A673 (cell line): ENCODE measurements at places on chromosomes 3 and 15.
A peak's percentile ranks its signal among the peaks of the same experiment; 100 is the strongest.

- DNase-seq = no peak
These were observed 389.9 kb downstream of the FEZF2 start for GRCh38 chr3:61983479-61983878.

- DNase-seq = no peak
These were observed 94.5 kb downstream of the MAGI1 start for GRCh38 chr3:65944252-65944651.

DNA sequence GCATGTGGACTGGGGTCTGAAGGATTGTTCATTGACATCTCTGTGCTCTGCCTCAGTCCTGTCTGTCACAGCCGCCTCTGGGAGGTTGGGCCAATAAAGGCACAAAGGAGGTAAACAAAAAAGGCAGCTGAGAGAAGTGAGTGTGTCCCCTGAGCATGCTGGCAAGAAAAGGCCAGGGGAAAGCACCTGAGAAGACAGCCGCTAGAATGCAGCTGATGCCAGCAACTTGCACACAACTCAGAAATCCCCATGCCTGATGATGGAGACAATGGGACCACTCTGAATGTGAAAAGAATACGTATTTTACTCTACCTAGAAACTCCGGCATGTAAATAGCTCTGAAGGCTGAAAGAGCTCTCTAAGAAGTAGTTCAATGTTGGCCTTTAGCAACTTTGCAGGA is 118.7 kb downstream of the KCNH8 start:
- DNase-seq = no peak

- DNase-seq = peak; percentile 83
These were observed 20.0 kb upstream of the PRR23E start for GRCh38 chr3:127172781-127173515.

DNA sequence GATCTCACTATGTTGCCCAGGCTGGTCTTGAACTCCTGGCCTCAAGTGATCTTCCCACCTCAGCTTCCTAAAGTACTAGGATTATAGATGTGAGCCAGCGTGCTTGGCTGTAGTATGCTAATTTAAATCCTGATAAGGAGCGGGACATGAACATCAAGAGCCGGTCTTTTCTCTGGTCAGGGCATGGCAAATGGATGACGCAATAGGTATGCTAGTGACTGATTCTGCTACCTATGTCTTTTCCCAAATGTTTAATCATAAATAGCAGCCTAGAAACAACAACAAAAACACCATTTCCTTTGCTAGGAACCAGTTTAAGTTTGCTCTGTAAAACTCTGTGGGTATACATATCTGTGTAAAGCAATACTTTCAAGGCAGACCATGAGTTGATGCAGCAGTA is 64.7 kb downstream of the STARD9 start:
- no peak for DNase-seq

GRCh38 chr3:170180079-170180907 is 1.2 kb downstream of the PHC3 start:
- peak; percentile 19 for DNase-seq

DNA sequence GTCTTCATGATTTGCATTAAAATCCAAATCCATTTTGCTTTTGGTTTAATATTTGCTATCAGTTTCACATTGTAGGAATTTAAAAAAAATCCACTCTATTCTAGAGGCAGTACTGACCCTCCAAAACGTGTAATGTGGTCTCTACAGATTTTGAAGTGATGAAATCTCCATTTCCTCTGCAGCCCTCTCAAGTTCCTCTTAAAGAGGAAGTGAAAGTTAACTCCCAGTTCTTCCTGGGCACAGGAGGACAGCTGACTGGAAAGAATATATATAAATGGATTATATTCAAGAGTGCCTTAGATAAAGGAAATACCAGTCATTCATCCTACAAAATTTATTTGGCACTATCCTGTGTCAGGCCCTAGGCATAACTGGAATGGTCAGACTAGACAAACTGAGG is 83.5 kb upstream of the PLCL2 start:
- DNase-seq = peak; percentile 24

GRCh38 chr3:21024563-21024962 is 726.4 kb downstream of the ZNF385D start:
- DNase-seq = no peak

DNA sequence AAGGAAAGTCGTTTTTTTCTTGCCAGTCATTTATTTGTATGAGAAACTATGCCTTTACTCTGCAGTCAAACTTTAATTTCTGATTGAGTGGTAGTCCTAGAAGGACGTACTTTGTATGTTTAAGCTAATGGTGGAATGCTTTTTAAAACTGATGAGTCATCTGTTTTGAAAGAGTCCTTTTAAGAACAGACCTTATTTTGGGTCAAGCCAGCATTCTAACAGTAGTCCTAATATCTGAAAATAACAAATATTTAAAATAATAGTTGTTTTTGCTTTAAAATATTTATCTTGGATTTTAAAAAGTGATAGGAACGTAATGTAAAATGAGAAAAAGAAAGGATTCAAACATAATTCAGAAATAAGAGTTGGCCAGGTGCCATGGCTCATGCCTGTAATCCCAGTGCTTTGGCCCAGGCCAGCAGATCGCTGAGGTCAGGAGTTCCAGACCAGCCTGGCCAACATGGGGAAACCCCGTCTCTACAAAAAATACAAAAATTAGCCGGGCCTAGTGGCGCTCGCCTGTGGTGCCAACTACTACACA is 1.3 kb upstream of the LRRC58 start:
- DNase-seq = peak; percentile 34

DNA sequence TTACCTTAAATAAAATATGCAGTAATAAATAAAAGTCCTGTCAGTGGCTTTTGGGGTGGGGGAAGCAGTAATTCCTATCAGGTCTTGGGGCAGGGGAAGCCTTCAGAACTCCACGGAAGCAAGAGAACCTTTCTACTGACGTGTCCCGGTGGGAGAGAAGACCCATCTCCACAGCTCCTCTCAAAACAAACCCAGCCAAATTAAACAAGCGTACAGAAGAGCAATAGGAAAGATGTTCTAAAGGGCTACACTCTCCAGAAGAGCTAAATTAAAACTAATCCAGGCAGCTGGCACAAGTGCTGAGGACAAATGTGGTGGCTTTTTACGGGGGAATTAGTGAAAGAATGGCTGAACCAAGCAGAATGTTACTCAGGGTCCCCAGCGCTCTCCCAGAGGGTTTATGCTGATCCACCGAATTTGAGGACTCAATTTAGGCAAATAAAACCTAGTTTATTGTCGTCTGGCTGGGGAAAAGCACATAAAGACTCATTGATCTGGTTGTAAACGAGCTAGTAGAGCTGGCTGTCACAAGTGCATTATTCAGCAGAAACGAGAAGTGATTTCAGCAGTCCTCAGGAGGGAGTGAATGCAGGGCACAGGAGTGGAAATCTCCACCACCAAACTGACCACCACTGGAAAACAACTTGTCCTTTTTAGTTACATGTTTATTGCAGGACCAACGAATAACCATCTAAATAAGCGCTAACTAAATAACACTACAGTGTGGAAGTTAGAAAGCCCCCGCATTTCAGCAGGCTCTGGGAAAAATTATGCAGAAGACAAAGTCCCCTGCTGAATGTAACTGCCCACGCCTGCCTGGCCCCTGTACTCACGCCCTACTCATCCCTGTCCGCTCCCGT is 13.5 kb downstream of the BFSP2 start:
- DNase-seq = peak; percentile 66

- DNase-seq = no peak
These were observed 13.5 kb downstream of the SLCO3A1 start for GRCh38 chr15:91866971-91867372.

- DNase-seq = no peak
These were observed 23.0 kb downstream of the USP4 start for GRCh38 chr3:49316696-49317457.

GRCh38 chr15:74303741-74304309 is 63.6 kb downstream of the CYP11A1 start:
- DNase-seq = peak; percentile 33

DNA sequence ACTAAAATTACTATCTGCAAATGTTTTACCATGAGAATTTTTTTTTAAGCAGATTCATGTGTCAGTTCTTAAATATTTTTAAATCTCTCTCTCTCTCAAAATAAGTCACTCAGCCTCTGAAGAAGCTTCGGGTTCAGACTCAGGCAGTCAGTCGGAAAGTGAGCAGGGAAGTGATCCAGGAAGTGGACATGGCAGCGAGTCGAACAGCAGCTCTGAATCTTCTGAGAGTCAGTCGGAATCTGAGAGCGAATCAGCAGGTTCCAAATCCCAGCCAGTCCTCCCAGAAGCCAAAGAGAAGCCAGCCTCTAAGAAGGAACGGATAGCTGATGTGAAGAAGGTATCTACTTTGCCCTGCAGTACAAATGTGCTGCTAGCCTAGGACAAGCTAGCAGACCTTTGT is 24.1 kb downstream of the CHD2 start:
- no peak for DNase-seq

DNA sequence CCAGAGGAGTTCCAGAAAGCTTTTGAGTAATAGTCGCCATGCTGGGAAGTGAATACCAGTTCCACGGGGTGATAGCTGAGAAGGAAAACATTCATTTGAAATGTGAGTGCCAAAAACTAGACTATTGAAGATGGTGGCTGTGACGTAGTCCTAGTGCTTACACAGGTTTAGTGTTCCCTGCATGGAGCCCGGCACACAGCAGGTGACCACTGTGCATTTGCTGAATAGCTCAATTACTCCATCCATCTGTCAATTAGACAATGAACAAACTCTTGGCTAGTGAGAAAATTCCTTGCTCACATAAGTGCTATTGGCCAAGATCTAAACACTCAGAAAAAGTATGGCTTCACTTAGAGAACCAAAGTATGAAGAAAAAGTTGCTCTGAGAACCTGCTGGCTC is 448.1 kb upstream of the WNT5A start:
- DNase-seq = peak; percentile 26

- no peak for DNase-seq
These were observed 226.1 kb upstream of the UBE2E2 start for GRCh38 chr3:22977042-22977441.

- DNase-seq = no peak
These were observed 74.7 kb downstream of the PDZRN3 start for GRCh38 chr3:73550032-73550431.

DNA sequence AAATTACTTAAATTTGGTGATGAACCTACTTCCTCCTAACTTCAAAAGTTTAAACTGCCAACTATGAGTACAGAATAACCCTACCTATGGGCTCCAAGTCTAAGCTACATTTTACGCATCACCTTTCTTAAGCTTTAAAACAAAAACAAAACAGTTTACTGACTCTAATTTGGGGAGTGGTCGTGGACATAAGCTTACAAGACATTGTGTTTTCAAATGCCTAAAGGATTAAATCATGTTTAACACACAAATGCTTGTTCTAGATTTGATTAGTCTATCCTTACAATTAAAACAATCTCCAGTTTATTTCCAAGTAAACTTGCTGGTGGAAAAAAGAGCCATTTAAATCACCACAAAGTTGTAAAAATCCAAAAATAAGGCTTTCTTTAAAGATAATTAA is 62.2 kb downstream of the UACA start:
- DNase-seq = no peak

- no peak for DNase-seq
These were observed 196.7 kb downstream of the PLCH1 start for GRCh38 chr3:155548195-155548594.

DNA sequence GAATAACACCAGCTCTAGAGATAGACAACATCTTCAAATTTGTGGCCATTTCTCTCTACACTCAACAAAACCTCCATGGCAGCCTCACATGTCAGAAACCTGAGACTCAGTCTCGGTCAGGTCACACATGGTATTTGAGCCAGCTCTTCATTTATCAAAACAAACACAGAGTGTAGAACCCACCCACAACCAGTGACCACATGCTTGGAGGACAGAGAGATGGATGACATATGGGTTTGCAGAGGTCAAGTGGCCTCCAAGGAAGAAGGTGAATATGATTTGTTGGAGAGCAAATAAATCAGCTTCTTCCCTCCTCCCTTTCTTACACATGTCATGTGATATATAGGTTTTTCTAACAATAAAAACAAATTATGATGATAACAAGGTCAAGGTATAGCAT is 278.1 kb upstream of the LRTM1 start:
- no peak for DNase-seq

- peak; percentile 67 for DNase-seq
These were observed 13.6 kb downstream of the MRPS25 start for GRCh38 chr3:15051531-15051930.

DNA sequence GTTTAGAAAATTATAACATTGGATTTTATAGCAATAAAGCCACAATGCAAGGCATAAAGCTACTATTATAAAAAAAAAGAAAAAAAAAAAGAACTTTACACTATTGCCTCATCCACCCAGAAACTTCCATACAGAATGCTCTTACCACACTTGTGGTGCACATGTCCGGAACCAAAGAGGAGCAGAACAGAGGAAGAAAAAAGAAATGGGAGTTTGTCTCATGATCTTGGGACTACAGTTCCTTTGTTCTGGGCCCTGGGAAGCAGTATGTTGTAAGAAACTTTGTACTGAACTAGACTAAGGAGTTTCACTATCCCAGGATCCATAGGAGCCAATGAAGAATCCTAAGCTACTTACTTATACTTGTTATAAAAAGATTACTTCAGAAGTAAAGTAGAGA is 36.1 kb downstream of the FMN1 start:
- DNase-seq = no peak

- no peak for DNase-seq
These were observed 21.0 kb upstream of the DNAJC13 start for GRCh38 chr3:132396255-132396654.

- DNase-seq = no peak
These were observed 221.8 kb downstream of the SNRPN start for GRCh38 chr15:25176616-25176923.

- DNase-seq = no peak
These were observed 35.7 kb downstream of the ROPN1B start for GRCh38 chr3:126004692-126005091.

DNA sequence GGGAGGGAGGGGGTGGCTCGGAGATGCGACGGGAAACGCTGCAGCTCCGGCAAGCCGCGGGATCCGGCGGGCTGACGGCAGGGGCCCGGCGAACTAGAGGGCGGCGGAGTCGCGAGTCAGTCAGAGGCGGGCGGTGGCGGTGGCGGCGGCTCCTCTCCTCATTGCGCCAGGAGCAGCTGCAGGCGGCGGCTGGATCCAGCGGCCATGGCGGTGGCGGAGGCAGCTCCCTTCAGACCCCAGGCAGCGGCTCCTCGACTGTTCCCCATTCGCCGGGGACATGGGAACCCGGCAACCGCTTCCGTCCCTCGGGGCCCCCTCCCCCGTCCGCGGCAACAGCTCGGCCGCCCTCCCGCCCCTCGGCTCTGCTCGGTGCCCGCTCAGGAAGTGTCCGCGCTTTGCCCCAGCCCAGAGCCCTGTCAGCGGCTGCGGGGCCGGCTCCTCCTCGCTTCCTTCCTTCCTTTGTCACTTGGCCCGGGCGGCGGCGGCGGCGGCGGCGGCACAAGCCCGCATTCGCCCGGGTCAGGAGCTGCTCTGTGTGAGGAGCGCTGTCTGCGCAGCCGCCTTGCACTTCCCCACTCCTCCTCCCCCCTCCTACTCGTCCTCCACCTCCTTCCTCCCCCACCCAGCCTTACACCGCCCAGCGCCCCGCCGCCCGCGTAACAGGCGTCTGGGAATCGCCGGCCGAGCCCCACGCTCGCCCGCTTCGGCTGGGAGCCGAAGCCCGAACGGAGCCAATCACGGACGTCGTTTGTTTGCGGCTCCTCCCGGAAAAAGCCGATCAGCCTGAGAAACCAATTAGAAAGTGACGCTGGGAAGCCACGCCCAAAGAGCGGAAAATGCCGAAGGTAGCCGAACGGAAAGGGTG is at the start of gene GSK3B:
Gene GSK3B (minus strand): TSS at position 537 of the 865 bp plus-strand sequence. CDS start 1,013 bp downstream, outside the sequence.
- peak; percentile 92 for DNase-seq
